ENCODE measurements at places on chromosomes 3 and 15. TPM values are rescaled to one million over a fixed set of nuclear protein-coding genes. Genes with fewer than 3 reads are reported as not detected.
A peak's percentile ranks its signal among the peaks of the same experiment; 100 is the strongest.

DNA sequence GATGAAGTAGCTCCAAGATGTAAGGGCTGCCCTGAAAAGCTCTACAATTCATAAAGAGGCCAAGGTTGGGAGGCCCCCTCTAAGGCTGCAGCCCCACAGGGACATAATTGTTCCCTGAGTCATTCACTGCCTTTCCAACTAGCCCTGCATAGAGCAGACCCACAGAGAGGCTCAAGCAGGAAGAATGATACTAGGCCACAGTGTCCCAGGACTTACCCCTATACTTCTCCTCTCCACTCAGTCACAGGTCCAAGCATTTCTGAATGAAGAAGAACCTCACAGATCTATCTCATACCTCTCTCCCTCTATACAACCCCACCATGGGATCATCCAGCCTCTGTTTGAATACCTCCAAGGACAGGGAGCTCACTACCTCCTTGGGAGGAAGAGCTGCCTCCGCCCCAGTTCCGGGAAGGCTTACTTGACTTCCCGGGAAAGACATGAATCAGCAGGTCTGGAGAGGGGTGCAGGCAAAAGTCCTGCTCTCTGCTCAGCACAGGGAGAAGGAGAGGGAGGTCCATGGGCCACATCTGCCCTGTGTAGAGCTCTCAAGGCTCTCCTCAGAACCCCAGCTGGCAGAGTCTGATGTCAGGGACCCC, 6.9 kb upstream of the SKIC8 start:
- H3K36me3 ChIP-seq, result no peaks in the 10 kb centered on the region
- no peak overlapping the region for H3K27ac ChIP-seq
- DNase-seq, result no peak
- no peak overlapping the region for H3K4me3 ChIP-seq
- peaks cover 3% of the 10 kb centered on the region for H3K4me1 ChIP-seq

- no peak overlapping the region for H3K4me3 ChIP-seq
- peaks cover 18% of the 10 kb centered on the region for H3K36me3 ChIP-seq
- DNase-seq, result no peak
- H3K27ac ChIP-seq, result no peak overlapping the region
- H3K27me3 ChIP-seq, result no peaks in the 10 kb centered on the region
Measured at GRCh38 chr3:52851348-52851747, 16.5 kb upstream of the MUSTN1 start.

- no peak overlapping the region for H3K4me3 ChIP-seq
- H3K27me3 ChIP-seq, result no peaks in the 10 kb centered on the region
- peaks cover 7% of the 10 kb centered on the region for H3K4me1 ChIP-seq
- H3K36me3 ChIP-seq, result no peaks in the 10 kb centered on the region
- no peak for DNase-seq
- no peak overlapping the region for H3K27ac ChIP-seq
Measured at GRCh38 chr3:66353530-66353929, 132.7 kb downstream of the SLC25A26 start.

The GPR62 gene
- not detected for total RNA-seq

DNA sequence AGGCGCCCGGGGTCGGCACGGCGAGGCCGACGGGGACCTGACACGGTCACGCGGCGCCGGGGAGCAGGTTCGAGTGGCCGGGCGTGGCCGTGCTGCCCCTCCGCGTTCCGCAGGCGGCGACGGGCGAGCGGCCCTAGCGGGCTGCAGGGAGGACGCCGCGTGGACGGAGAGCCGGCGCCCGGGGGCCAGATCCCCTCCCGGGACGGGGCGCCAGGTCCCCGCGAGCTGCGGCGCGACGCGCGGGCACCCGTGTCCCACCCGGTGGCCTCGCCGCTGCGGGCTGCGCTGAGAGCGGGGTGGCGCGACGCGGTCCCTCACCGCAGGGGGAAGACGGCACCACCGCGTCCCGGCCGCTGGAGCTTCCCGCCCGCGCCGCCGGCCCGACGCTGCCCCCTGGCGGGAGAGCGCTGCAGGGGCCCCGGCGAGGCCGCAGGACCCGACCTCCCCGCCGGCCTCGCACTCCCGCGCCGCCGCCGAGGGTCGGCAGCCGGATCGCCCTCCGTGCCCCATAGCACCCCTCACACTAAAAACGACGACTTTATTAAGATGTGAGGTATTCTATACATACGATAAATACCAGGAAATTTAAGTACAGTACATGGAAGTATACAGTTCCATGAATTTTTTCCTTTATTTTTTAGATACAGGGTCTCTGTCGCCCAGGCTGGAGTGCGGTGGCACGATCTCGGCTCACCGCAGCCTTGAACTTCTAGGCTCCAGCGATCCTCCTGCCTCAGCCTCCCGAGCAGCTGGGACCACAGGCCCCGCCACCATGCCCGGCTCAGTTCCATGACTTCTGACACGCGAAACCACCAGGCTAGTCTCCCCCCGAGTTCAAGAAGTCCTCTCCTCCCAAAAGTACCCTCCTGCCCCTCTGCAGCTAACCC, 1.3 kb upstream of the PIGZ start:
- H3K4me1 ChIP-seq, result peaks cover 3% of the 10 kb centered on the region
- no peak for DNase-seq
- H3K27me3 ChIP-seq, result no peaks in the 10 kb centered on the region
- H3K36me3 ChIP-seq, result no peaks in the 10 kb centered on the region
- peak overlapping the region; percentile 18 for H3K27ac ChIP-seq

The GHSR gene
- total RNA-seq, result not detected

- no peak overlapping the region for H3K27ac ChIP-seq
- no peak for DNase-seq
- no peaks in the 10 kb centered on the region for H3K36me3 ChIP-seq
- no peak overlapping the region for H3K4me3 ChIP-seq
- H3K4me1 ChIP-seq, result no peaks in the 10 kb centered on the region
Measured at GRCh38 chr3:34533451-34533850, 735.0 kb downstream of the PDCD6IP start.

- no peak overlapping the region for H3K4me3 ChIP-seq
- no peak overlapping the region for H3K27ac ChIP-seq
- H3K36me3 ChIP-seq, result peaks cover 84% of the 10 kb centered on the region
- no peak for DNase-seq
- no peaks in the 10 kb centered on the region for H3K4me1 ChIP-seq
Measured at GRCh38 chr15:72205273-72205672, 7.7 kb upstream of the GRAMD2A start.

The STAB1 gene
- total RNA-seq, result 0.46 TPM

The SERF2 gene
- total RNA-seq, result 905 TPM

DNA sequence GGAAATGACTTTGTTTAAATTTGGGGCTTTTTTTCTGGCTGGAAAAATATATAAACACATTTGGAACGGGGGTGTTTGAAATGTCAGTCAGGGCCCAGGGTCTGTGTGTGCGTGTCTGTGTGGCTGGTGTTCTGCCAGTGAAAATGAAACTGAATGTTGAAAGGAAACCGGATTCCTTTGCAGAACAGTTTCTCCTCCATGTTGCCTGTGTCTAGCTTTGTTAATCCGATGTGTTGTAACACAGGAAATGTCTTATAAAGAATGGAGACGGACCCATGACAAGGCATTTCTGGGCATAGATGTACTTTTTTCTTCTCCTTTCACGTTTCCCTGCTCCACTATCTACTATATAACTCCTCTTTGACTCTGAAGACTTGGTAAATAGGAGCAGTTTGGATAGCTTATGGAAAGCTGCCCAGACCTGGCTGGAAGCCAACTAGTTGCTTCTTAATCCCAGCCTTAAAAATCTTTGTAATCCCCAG, 2.8 kb downstream of the SQOR start:
- H3K36me3 ChIP-seq, result no peaks in the 10 kb centered on the region
- H3K27ac ChIP-seq, result peak overlapping the region; percentile 96
- peak overlapping the region; percentile 50 for H3K4me3 ChIP-seq
- DNase-seq, result peak; percentile 85
- no peaks in the 10 kb centered on the region for H3K27me3 ChIP-seq

- H3K27ac ChIP-seq, result no peak overlapping the region
- no peaks in the 10 kb centered on the region for H3K4me1 ChIP-seq
- no peaks in the 10 kb centered on the region for H3K27me3 ChIP-seq
- no peak overlapping the region for H3K4me3 ChIP-seq
Measured at GRCh38 chr15:60083318-60083717, 79.2 kb downstream of the FOXB1 start.

The INSYN1 gene
- total RNA-seq, result not detected

DNA sequence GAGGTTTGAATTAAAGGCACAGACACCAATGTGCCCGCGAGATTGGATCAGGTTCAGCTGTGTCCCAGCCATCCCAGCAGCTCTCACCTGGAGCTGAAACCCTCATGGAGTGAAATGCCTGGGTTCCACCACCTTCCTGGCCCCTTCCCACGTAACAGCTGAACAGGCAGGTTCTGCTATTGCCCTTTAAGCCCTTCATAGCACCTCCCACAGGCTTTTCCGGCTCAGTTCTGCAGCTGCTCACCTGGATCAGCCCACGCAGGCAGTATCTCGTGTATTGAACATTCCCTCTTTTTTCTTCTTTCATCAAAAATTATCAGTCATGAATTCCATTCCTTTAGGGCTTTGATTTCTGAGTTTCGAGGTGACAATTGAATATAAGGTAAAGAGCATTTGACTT, 129.8 kb downstream of the SLC9A9 start:
- DNase-seq, result no peak
- H3K36me3 ChIP-seq, result no peaks in the 10 kb centered on the region
- H3K4me3 ChIP-seq, result no peak overlapping the region
- no peak overlapping the region for H3K27ac ChIP-seq

The XPC gene
- 35.1 TPM for total RNA-seq

The RAB27A gene
- total RNA-seq, result 53.2 TPM

The NEIL1 gene
- total RNA-seq, result 0.96 TPM

GRCh38 chr15:77457905-77458265, 37.2 kb downstream of the HMG20A start:
- H3K27me3 ChIP-seq, result no peaks in the 10 kb centered on the region
- H3K4me1 ChIP-seq, result peaks cover 10% of the 10 kb centered on the region
- DNase-seq, result no peak
- H3K27ac ChIP-seq, result no peak overlapping the region
- peaks cover 1% of the 10 kb centered on the region for H3K36me3 ChIP-seq
- H3K4me3 ChIP-seq, result no peak overlapping the region

- no peak for DNase-seq
- no peaks in the 10 kb centered on the region for H3K36me3 ChIP-seq
- H3K27me3 ChIP-seq, result no peaks in the 10 kb centered on the region
- H3K27ac ChIP-seq, result no peak overlapping the region
Measured at GRCh38 chr15:89566181-89566580, 9.1 kb upstream of the TICRR start.

The XIRP1 gene
- 0.40 TPM for total RNA-seq

GRCh38 chr3:171654809-171655208, 155.5 kb downstream of the PLD1 start:
- H3K4me3 ChIP-seq, result no peak overlapping the region
- no peaks in the 10 kb centered on the region for H3K36me3 ChIP-seq
- H3K4me1 ChIP-seq, result peaks cover 7% of the 10 kb centered on the region
- H3K27ac ChIP-seq, result peak overlapping the region; percentile 32

DNA sequence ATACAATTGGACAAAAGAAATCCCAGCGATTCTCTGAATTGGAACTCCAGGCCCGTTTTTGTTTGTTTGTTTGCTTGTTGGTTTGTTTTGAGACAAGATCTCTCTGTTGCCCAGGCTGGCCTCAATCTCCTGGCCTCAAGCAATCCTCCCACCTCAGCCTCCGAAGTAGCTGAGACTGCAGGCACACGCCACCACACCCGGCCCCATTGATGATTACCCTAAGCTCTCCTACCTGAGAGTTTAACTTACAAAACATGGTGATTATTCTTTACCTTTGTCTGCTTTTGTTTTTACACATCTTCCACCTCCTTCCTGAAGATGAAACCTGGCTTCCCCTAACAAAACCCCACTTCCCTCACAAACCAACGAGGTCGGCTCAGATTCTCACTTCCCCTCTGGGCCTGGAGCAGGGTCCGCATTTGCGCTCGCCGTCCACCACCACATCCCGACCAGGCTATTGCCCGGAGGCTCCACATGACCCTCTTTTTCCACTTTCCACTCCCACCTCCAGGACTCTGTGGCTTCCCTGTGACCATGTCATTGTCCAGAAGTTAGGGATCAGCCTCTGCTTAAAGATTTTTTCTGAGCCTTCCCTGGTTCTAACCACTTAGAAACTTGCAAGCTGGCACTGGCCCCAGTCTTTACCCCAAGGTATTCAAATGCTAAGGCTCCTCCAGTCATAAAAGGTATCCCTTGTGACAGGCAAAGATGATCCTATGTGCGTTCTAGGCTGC, 14.8 kb downstream of the KLHL6 start:
- DNase-seq, result no peak
- peaks cover 52% of the 10 kb centered on the region for H3K4me1 ChIP-seq
- peak overlapping the region; percentile 40 for H3K27ac ChIP-seq
- peak overlapping the region; percentile 14 for H3K4me3 ChIP-seq

The NEO1 gene
- 0.62 TPM for total RNA-seq

DNA sequence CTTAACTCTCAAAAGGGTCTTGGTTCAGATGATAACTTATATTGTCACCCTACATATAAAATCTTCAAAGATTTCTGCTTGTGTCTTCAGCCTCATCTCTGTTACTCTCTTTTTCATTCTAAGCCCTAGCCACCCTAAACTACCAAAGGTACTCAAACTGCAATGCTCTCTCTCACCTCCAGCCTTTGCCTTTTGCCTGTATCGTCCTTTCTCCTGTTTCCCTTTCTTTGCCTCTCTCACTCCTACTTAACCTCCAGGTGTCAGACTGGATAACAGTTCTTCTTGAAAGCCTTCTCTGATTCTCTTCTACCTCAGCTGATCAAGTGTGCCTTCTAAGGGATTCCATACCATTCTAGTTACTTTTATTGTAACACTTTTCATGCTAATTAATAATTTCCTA, 149.8 kb downstream of the SERPINI1 start:
- DNase-seq, result no peak
- no peaks in the 10 kb centered on the region for H3K27me3 ChIP-seq
- H3K4me1 ChIP-seq, result no peaks in the 10 kb centered on the region
- no peak overlapping the region for H3K27ac ChIP-seq

- H3K27me3 ChIP-seq, result no peaks in the 10 kb centered on the region
- no peaks in the 10 kb centered on the region for H3K4me1 ChIP-seq
- H3K36me3 ChIP-seq, result no peaks in the 10 kb centered on the region
Measured at GRCh38 chr3:113297287-113297686, 85.9 kb downstream of the BOC start.

DNA sequence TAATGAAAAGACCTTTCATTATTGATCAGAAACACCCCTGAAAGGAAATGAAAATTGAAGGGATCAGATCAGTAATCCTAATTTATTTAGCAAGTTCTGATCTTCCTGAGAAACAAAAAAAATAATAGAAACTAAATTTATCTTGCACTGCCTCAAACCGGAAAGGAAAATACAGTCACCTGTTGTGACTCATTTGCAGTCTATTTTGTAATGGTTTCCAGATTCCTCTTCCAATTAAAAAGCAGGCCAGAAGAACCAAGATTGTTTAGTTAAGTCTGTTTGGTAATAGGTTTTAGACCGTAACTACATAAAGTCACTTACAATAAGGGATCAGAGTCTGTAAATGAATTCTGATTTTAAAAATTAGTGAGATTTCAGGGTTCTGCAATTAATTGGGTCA, 49.7 kb upstream of the ATOSA start:
- no peaks in the 10 kb centered on the region for H3K27me3 ChIP-seq
- no peak overlapping the region for H3K27ac ChIP-seq
- H3K4me1 ChIP-seq, result peaks cover 9% of the 10 kb centered on the region
- no peak overlapping the region for H3K4me3 ChIP-seq

DNA sequence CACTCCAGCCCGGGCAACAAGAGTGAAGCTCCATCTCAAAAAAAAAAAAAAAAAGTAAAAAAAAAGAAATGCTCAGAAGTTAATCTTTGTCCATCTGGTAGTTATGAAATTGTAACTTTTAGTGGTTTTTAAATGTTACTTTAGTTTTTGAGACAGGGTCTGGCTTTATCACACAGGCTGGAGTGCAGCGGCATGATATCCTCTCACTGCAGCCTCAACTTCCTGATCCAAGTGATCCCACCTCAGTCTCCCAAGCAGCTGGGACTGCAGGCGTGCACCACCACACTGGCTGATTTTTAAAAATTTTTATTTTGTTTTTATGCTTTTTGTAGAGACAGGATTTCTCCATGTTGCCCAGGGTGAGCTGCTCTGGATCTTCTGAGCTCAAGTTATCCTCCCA, 1.3 kb downstream of the RNU5B-1 start:
- H3K4me1 ChIP-seq, result peaks cover 7% of the 10 kb centered on the region
- H3K4me3 ChIP-seq, result no peak overlapping the region
- no peaks in the 10 kb centered on the region for H3K27me3 ChIP-seq
- H3K36me3 ChIP-seq, result no peaks in the 10 kb centered on the region
